Hindlimb muscle (tissue), 1 donor: ENCODE measurements at places on chromosomes 16 and 17.

DNA sequence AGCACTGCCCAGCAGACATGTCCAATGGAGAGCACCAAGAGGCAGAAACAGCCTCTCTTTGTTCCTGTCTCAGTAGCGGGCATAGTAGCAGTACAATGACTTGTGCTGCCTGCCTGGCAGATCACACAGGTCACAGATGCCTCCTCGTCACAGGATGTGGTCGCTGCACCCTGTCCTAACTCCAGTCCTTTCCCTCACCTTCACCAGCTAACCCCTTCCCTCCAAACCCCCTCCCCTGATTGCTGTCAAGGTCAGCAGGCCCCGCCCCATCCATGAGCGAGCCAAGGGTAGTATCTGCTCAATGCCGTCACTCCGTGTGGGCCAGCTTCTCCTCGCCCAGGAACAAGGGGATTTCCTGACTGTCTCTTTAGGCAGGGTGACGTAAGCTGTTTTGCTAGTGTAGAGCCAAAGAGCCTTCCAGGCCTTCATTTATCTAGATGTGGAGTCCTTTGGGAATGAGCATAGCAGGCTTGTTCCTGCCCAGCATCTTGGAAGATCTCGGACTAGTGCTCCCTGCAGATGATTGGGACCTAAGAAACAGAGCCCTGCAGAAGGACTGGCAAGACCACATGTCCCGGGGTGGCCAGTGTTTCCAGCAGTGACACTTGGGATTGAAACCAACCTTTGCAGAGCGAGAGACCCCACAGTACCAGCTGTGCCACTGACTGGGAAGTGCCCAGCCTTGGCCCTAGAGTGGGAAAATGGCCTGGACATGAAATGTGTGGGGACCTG is 75.9 kb upstream of the TNRC6C start:
- peak; percentile 45 for DNase-seq

GRCh38 chr17:31390426-31390747 is 1.1 kb upstream of the RAB11FIP4 start:
- DNase-seq = no peak

- DNase-seq = peak; percentile 92
Observed at GRCh38 chr17:2396568-2397246, 4.2 kb downstream of the MNT start.

- DNase-seq = no peak
Observed at GRCh38 chr17:1089915-1090314, 89.9 kb downstream of the ABR start.

- no peak for DNase-seq
Observed at GRCh38 chr16:1505912-1506311, 12.8 kb downstream of the TELO2 start.

GRCh38 chr16:50635505-50636392 is 45.4 kb downstream of the SNX20 start:
- DNase-seq = no peak

DNA sequence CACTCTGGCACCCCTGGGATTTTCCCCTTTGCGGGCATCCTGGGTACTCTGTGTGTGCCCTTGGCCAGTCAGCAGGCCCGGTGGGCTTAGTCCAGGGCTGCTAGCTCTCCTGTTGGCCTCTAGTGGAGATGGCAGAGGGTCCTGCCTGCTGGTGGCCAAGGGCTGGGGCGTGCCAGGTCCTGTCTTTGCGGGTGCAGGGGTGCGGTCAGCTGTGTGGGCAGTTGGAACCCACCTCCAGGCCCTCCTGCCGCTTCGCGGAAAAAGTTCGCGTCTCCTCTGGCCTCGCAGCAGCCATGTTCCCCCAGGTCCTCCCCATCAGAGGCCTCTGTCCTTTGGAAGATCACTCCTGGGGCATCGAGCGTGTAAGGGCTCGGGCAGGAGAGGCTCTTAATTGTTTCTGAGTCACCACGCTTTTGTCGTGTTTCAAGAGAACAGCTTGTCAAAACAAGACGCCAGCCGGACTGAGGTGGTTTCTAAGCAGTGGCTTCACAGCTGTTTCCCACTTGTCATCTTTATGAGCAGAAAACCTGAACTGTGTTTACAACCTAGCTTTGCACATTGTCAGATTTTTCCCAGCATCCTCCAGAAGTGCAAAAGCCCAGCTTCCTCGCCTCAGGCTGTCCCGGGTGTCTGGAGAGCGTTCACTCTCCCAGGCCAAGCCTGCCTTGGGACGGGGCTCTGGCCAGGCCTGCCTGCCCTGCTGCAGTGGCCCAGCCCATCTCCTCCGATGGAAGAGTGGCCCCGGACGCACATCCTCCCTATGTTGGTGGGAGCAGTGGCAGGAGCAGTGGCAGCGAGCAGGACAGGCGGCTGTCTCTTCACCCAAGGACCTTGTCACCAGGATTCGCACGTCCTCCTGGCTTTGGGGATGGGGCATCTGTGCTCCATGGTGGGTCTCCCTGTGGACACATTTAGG is 5.0 kb upstream of the DNASE1L2 start:
- DNase-seq = no peak

GRCh38 chr16:82636485-82636884 is 9.7 kb downstream of the CDH13 start:
- no peak for DNase-seq

GRCh38 chr16:31489298-31489564 is 6.3 kb downstream of the SLC5A2 start:
- no peak for DNase-seq

DNA sequence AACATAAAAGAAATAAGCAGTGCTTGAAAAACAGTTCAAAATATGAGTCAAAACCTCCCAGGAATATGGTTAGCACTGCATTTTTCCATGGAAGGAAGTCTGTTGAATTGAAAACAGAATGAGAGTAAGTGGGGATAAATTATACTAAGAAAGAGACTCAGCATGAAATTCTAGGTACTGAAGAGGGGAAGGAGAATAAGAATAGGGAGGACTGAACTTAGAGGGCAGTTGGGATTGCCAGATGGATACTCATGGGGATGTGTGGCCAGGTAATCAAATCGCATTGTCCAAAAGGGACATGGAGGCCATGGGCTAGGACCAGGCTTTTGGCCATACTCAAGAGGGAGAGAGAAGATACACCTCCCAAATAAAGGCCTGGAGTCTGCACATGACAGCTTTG is 247.9 kb downstream of the CDH13 start:
- no peak for DNase-seq

GRCh38 chr17:76419576-76420260 is 33.2 kb downstream of the UBE2O start:
- DNase-seq = no peak

DNA sequence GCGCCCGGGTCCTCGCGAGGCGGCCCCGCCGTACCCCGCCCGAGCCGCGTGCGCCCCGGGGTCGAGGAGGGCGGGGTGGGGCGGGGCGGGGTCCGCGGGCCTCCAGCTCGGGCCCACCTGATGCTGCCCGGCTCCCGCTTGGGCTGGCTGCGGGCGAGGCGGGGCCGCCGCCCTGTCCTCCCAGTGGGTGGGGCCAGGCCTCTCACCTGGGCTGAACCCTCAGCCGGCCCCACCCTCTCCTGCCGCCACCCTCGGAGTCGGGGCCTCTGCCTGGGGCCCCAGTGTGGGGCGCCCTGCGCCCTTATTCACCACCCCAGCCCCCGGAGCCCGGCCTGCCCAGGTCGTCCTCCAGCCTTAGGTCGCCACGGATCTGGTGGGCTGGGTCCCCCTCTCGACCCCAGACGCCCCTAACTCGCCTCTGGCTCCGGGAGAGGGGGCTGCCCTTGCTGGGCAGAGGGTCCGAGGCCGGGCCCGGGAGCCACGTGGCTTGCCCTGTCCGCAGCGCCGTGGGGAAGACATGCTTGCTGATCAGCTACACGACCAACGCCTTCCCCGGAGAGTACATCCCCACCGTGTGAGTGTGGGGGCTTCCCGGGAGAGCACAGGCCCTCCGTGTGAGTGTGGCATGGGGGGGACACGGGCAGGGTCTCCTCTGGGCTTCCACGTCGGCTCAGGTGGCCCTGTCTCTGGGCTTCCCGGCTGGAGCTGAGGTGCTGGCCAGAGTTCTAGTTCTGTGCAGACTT is 578 bp downstream of the RAC3 start:
- no peak for DNase-seq

- DNase-seq = no peak
Observed at GRCh38 chr16:86523166-86523740, 12.9 kb downstream of the FOXF1 start.

DNA sequence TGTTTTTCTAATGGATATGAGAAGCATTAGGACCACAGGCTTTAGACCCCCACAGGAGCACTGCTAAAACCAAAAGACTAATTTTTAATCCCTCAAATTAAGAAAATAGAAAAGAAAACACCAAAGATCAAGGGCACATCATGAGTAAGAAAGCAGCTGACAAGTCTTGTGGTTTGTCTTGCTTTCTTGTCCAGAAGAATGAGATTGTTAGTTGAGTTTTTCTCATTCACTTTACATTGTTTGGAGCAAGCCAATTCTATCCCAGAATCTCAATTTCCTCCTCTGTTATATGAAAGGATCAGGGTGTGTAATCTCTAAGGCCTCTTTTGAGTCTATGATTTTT is 899.0 kb downstream of the KCNJ2 start:
- no peak for DNase-seq

GRCh38 chr16:23962001-23962400 is 126.2 kb downstream of the PRKCB start:
- no peak for DNase-seq

- no peak for DNase-seq
Observed at GRCh38 chr17:70158591-70158990, 10.7 kb upstream of the KCNJ2 start.

GRCh38 chr17:70772761-70773160 is 603.4 kb downstream of the KCNJ2 start:
- DNase-seq = no peak

DNA sequence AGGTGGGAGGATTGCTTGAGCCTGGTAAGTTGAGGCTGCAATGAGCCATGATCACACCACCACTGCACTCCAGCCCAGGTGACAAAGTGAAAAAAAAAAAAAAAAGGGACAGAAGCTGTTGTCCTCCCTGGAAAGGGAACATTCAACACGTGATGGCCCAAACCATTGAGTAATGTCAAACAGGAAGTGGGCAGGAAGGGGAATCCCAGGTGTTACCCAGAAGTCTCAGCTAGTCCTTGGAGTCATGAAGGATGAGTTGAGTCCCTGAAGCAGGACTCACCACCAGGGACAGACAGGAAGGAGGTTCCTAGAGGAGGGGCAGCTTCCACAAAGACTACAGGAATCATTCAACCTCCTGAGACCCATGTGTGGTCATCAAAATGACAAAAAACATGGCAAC is 19.8 kb upstream of the CMIP start:
- no peak for DNase-seq

DNA sequence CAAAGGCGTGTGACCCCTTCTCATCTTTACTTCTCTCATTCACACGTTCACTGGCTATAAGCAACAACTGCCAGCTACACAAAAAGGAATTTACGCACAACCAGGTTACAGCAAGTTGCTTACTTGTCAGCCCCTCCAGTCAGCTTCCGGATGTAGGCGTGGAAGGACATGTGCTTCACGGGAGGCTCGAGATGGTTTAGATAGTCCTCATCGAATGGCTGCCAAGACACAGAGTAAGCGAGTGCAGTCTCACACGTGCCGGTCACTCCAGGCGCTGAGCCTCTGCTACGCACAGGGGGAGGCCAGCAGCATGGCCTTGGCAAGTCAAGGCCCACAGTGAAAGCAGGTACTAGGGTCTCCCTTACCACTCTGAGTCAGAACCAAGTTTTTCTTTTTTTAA is 28.3 kb downstream of the NPLOC4 start:
- no peak for DNase-seq

DNA sequence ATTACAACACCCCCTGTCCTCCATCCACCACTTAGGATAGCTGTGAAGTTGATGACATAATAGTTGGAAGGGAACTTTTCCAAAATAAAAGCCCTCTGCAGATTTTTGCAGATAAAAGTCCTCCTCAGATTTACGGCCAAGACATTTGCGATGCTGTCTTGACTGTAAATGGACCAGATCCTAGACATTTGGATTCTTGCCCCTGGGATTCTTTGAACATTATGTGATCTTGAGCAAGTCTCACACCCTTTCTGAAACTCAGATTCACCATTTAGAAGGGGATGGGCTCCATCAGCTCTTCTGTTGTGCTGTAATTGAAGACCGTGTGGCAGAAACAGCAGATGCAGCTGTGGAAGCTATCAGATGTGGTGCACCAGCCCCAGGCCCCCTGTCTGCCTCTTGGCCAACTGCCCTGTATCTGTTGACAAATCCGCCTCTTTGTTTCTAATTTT is 153.9 kb upstream of the CACNG3 start:
- no peak for DNase-seq

DNA sequence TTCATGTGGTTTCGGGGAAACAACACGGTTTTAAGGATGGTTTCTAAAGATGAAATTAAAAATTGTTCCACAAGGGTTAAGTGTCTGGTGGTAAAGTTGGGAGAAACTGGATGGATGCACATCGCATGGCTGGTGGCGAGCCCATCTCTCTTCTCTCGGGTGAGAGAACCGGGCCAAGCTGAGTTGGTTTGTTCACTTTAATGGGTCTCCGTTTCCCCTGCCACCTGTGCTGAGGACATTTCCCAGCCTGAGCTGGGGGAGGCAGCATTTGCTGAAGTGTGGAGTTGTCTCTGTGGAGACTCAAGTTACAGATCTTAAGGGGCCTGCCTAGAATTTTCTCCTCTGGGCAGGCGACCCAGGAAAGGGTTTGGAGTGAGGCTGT is 7.9 kb downstream of the FUS start:
- DNase-seq = no peak

GRCh38 chr16:63461248-63461841 is 1425.1 kb upstream of the CDH8 start:
- DNase-seq = peak; percentile 29

DNA sequence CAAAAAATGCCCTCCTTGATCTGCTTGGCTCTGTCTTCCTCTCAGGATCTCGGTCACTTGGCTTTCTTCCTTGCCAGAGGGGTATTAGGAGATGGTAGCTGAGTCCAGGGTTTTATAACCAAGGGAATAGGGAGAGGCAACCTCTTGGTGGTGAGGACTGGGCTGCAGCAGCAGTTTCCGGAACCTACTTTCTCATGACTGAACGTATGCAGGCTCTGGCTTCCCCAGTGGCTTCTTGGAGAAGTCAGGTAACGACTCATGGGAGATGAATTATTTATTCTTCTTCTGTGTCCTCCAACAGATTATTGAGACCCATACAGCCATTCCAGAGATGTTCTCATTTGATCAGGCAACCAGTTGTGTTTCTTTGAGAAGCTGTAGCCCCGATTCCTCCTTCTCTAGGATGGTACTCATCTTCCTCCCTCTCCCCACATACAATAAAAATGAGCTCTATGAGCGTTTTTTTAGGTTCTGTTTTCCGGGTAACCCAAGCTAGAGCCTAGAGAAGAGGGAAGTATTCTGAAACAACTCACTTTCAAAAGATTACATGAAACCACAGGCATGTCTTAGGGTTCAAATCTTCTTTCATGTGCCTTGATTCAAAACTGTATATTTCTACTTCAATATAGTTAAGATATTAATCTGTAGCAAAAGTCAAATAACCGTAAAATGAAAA is 22.3 kb upstream of the DHX40 start:
- no peak for DNase-seq

DNA sequence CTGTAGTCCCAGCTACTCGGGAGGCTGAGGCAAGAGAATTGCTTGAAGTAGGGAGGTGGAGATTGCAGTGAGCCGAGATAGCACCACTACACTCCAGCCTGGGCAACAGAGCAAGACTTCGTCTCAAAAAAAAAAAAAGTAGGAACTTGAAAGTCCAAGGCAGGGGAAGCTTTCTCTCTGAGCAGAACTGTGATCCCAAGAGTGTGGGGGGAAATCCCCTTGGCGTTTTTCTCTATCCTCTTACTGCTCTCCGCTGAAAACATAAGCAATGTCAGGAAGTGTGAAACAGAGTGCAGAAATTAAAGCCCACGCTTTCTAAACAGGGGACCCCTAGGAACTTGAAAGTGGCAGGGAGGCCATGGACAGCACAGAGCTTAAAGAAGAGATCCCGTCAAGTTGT is 9.8 kb upstream of the CMTM3 start:
- DNase-seq = no peak
